Renal pelvis (tissue), 12 donors: ENCODE measurements at places on chromosomes 1 and 21. TPM values are rescaled to one million over a fixed set of nuclear protein-coding genes. Genes with fewer than 3 reads are reported as not detected.

DNA sequence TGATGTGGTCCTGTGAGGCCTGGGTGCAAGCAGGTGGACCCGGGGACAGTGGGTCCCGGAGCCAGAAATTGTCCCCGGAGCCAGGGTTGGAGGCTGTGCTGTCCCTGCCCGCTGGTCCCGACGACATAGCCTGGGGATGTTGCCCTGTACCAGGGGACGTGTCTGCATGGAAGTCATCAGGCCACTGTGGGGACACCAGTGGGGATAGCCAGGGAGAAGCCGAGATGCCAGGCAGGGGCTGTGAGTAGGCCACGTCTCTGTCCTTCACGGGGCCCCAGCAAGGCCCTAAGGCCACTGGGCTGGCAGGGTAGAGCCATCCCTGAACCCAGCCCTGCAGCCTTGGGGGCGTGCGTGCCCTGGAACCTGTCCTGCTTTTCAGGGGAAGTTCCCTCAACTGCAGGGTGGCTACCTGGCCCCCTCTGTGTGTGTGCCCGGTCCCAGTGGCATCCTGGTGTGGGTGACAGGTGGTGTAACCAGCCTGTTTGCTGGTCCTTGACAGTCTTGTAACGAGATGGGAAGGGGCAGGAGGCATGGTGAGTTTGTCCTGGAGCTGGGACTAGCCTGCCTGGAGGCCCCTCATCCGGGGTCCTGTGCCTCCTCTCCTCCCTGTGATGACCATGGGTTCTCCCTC, 73.2 kb downstream of the OBSCN start:
- DNase-seq = no peak

DNA sequence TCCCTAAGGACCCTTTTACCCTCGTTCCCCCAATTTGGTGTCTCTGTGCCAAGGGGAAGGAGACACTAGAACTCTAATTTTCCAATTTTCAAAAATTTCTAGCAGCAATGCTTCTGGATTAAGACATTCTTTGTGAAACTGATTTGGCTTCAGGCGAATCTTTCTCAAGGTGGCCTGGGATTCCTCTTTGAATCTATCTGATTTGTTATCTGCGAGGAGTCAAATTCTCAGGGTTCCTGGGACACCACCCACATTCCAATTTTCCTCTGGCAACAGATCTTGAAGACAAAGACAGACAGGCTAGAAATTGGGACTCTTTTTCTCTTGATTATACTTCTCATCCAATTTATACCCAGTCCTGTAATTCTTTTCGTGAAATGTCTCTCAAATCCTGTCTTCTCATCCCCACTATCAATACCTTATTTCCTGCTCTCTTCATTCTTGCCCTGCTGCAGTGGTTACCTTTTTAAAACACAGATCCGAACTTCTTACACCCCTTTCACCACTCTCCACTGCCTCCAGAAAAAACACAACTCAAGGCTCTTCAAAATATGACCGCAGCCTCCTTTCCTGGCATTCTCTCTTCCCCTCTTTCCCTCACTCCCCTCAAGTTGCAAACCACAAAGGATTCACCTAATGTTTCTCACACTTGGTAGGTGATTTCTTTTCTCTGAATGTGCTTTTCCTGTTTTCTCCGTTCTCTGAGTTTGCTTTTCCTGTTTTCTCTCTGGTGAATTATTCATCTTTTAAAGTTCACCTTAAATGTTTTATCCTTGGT, 2.7 kb upstream of the MPZL1 start:
- no peak for DNase-seq

DNA sequence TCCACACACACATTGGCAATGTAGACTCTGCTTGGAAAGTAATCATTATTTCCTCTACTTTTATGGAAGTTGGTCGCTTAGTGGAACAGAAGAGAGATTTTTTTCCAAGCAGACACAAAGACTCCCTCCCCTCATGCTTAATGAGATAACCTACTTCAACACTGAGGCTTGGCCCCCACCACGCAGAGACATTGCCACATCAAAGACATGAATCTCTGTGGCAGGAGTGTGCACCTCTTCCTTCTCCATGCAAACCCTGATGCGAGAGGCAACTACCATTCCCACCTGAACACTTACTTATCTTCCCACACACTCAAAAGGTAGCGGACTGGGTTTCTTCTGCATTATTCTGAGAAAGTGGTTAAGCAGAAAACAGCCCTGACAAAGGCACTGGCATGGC, 37.3 kb upstream of the LPAR3 start:
- no peak for DNase-seq

DNA sequence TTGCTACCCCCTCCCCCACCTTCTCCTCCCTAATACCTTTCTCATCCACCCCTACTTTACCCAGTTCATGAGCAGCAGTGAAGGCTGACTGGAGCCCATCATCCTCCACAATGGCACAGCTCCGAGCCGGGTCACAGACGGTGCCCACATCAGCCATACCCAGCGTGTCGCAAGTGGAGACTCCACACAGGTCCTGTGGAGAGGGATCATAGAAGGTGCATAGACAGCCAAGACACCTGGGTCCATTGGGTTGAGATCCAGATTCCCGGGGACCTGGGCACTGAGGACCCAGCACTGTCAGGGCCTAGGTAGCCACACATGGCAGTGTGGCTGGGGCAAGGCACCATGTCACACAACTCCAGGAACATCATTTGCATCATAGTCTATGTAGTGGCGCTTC, 2.7 kb downstream of the ADAMTS4 start:
- no peak for DNase-seq

GRCh38 chr1:232183266-232183800, 446.6 kb downstream of the SIPA1L2 start:
- no peak for DNase-seq

- DNase-seq = no peak
Measured at GRCh38 chr1:158654571-158654970, 31.9 kb downstream of the SPTA1 start.

Gene SPRR1A
- not detected for polyA plus RNA-seq

Gene OR14C36
- not detected for polyA plus RNA-seq

Gene OVAAL
- not detected for polyA plus RNA-seq

Gene NUP210L
- 0.16 TPM for polyA plus RNA-seq

Gene CLIC4
- 169 TPM for polyA plus RNA-seq

Gene SPRR4
- not detected for polyA plus RNA-seq
